Heart right ventricle (tissue), 16 donors: ENCODE measurements at places on chromosomes 1 and 21. TPM values are rescaled to one million over a fixed set of nuclear protein-coding genes. Genes with fewer than 3 reads are reported as not detected.

- DNase-seq = no peak
Observed at GRCh38 chr1:51264451-51264850, 28.4 kb downstream of the RNF11 start.

DNA sequence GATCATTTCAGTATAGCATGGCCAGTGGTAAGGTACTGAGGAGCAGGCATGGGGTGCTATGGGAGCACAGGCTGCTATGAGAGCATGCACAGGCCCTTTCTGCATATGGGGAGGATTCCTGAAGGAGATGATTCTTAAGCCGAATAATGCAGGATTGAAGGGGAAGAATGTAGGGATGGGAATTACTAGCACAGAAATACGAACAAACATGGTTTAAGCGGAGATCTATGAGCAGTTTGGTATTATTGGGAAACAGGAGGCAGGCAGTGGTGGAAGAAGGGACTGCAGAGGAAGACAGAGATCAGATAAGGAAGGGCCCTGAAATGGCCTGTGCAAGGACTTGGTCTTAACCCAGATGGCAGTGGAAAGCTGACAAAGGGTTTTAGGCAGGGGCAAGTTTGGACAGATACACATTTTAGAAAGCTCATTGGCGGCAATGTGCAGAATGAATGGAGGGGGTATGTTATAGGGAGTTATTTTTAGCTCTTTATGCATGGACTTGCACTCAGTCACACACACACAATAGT is 1.7 kb downstream of the OSCP1 start:
- DNase-seq = no peak

DNA sequence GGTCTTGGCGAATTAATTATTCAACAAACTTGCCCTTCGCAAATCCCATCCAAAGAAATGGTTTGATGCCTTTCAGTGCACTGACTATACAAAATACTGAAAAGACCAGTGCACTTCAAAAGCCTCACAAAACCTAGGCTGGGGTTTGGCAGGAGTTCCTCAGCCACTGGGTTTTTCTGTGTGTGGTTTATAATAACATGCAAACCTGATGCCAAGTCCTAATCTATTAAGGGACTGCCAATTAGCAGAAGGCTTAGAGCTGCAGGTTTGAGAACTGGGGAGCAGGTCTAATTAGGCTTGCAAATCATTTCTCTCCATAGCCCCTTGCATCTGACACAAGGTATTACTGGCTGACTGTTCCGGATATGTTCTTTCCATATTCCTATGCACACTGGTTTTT is 27.7 kb downstream of the PLPP3 start:
- DNase-seq = no peak

GRCh38 chr1:247352175-247352574 is 20.5 kb upstream of the ZNF496 start:
- DNase-seq = no peak

DNA sequence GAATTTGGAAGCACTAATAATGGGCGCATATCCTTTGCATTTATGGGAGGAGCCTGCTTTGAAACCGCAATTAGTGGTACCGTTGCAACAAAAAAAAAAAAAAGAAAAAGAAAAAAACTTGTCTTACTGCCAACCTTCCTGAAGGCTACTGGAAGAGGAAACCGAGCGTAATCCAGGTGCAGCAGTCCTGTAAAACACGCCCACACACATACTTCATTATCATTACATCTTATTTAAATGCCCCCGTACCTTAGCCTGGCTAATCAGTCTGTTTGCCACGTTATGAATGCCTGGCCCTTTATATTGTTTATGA is 686 bp upstream of the ZNF281 start:
- no peak for DNase-seq

GRCh38 chr1:113278371-113278770 is 111.9 kb upstream of the MAGI3 start:
- no peak for DNase-seq

- no peak for DNase-seq
Observed at GRCh38 chr1:11129649-11130390, 30.2 kb upstream of the EXOSC10 start.

GRCh38 chr1:180536821-180537372 is 21.9 kb upstream of the OVAAL start:
- DNase-seq = no peak

Gene FNDC5
- polyA plus RNA-seq = 75.1 TPM

Gene SRSF10
- polyA plus RNA-seq = 32.9 TPM

Gene NBPF26
- polyA plus RNA-seq = 1.6 TPM

Gene RHD
- polyA plus RNA-seq = not detected

Gene MAN1C1
- 11.3 TPM for polyA plus RNA-seq

Gene MEGF6
- polyA plus RNA-seq = 7.6 TPM

Gene AIRE
- polyA plus RNA-seq = 0.06 TPM

Gene TMPRSS3
- 0.01 TPM for polyA plus RNA-seq
